Islet precursor cell (in vitro differentiated cells): ENCODE measurements at places on chromosomes 12 and 14.

- DNase-seq: no peak
Observed at GRCh38 chr12:118299791-118300460, 72.8 kb downstream of the TAOK3 start.

DNA sequence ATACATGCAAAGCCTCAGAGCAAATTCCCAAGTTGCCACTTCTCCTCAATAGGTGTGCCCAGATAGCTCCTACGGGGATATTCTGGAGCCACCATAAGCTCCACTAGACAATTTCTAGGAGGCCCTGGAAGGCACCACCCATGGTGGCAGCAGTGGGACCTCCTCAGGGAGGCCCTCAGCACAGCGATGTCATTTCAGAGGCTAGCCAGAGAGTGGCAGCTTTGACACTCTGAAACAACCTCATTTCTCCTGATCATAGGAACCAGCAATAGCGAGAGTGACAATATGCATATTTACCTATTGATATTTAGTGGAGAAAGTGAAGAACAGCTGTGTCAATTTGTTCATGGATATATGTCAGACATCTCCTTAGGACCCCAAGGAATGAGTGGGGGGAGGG lies 612.3 kb downstream of the SOX5 start:
- no peak for DNase-seq

DNA sequence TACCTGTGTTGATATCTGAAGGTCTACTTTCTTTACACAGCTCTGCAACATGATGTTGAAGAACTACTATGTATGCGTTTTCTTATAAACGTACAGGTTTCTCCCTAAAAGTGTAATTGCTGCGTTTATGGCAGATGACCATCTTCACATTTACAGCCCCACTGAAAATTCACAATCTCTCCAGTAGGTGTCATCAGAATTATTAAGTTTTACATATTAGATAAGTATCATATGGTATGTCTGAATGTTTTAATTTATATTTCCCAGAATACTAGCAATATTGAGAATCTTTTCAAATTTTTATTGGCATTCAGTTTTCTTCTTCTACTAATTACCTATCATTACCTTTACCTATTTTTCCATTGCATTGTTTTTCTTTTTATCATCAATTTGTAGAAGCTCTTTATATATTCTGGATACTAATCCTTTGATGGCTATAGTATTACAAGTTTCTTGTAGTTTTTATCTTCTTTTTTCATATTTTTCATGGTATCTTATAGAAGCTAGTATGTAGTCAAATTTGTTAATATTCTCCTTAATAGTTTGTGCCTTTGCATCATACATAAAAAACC lies 123.5 kb downstream of the CAPZA3 start:
- DNase-seq: no peak

DNA sequence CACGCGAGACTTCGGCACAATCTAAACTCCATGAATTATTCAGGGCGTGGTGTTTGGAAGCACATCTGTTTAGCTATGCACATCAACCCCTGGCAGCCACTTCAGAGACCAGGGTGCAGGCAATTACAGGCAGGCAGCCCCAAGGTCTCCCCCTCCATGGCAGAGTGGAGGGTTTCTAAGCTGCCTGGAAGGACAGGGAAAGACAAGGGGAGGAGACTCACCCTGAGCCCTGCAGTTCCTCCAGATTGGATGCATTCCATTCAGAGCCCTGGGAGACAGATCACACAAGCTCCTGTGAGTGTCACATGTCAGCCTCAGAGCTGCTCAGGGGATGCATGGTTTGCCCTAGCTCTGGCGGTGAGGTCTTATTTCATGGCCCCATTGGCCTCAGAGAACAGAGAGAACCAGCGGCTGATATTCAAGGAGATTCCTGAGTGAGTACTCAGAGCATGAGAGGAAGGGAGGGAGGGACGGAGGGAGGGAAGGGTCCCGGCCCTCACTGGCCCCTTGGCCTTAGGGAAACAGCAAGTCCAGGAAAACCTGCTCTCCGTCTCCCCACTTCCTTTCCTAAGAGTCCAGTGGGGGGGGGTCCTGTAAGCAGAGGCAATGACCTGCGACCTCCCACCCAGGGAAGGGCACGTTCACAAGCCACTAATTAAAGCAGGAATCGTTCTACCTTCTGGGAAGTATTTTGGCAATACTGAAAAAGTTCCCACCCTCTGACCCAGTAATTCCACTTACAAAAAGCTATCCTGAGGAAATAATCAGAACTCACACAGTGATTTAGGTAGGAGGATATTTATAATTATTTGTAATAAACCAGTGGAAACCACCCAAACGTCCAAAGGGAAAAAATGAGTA lies 55.1 kb downstream of the SSH1 start:
- DNase-seq: peak; percentile 100

DNA sequence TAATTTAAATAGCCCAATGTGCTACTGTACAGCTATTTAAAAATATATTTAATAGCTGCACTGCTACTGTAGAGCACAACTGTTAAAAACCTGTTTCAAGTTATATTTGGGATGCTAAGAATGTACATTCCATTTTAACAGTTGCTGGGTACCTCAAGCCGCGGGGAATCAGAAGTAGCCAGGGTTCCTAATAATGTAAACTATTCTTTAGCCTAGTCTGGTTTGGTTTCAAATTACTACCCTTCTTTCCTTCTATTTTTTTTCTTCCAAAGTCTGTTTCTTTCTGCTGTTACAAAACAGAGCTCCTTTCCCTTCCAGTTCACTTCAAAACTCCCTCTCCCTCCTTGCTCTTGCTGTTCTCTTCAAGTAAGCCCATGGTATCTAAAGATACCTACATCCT lies 21.3 kb downstream of the SCAF11 start:
- DNase-seq: no peak

DNA sequence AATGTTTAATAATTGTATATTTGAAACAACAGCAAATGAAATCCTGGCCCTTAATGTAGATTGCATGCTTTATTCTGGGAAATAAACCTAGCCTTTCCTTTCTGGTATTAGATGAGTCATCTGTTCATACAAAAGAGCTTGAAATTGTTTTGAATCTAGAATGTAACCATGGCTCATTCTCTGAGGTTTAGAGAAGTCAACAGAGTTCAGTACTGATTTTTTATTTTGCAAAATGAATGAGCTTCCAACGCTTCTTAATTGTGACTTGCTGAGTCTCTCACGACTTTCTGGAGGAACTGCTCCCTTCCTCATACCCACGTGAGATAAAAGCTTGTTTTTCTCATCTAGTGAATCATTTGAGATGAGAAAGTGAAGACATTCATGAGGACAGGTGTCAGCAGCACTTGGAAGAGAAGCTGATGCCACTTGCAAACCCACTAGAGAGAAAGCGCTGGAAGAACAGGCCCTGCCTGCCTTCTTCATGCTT lies 509.6 kb downstream of the VRK1 start:
- no peak for DNase-seq

GRCh38 chr14:52776816-52777215 lies 14.6 kb downstream of the GNPNAT1 start:
- DNase-seq: no peak

- no peak for DNase-seq
Observed at GRCh38 chr12:70966046-70966445, 45.5 kb upstream of the PTPRR start.

GRCh38 chr12:124396544-124397398 lies 101.9 kb downstream of the RFLNA start:
- no peak for DNase-seq

- DNase-seq: no peak
Observed at GRCh38 chr14:42229294-42229693, 622.6 kb downstream of the LRFN5 start.
